GM12878 (cell line): ENCODE measurements at places on chromosomes 3 and 15. TPM values are rescaled to one million over a fixed set of nuclear protein-coding genes. Genes with fewer than 3 reads are reported as not detected.

DNA sequence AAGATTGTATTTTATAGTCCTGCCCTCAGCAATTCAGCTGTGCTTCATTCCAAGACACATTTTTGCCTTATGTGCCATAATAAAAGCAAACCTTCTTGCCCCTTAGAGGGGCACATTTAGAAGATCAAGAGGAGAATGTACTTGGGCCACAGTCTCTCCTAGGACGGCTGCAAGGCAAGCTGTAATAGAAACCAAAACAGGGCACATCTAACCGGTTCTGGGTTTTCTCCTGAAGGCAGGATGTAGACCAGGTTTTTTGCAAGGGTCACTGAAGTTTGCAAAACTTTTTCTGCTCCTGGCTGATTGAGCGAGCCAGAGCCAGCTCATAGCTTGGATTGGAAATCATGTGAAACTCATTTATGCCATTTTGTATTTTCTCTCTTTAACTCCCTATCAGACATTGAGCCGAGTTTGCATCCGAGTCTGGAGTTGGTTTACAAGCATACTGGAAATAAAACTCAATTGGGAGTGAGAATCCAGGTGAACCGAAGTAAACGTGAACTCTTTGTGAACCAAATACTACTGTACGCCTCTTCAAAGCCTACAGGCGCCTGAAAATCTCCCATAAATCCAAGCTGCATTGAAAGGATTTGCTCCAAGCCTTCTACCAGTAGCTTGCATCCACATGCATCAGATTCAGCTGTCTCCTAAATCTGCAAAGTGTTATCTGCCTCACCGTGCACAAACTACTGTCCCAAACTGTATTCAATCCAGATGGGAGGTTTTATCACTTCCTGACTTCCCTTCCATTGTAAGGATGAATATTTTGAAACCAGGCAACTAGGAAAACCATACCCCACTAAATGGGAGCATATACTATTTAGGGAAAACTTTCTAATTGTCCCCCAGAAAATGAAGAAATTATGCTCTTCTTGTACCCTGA is 60.9 kb upstream of the TSC22D2 start:
- no peak for DNase-seq

- no peak for DNase-seq
Measured at GRCh38 chr3:177778633-177779032, 581.4 kb upstream of the TBL1XR1 start.

DNA sequence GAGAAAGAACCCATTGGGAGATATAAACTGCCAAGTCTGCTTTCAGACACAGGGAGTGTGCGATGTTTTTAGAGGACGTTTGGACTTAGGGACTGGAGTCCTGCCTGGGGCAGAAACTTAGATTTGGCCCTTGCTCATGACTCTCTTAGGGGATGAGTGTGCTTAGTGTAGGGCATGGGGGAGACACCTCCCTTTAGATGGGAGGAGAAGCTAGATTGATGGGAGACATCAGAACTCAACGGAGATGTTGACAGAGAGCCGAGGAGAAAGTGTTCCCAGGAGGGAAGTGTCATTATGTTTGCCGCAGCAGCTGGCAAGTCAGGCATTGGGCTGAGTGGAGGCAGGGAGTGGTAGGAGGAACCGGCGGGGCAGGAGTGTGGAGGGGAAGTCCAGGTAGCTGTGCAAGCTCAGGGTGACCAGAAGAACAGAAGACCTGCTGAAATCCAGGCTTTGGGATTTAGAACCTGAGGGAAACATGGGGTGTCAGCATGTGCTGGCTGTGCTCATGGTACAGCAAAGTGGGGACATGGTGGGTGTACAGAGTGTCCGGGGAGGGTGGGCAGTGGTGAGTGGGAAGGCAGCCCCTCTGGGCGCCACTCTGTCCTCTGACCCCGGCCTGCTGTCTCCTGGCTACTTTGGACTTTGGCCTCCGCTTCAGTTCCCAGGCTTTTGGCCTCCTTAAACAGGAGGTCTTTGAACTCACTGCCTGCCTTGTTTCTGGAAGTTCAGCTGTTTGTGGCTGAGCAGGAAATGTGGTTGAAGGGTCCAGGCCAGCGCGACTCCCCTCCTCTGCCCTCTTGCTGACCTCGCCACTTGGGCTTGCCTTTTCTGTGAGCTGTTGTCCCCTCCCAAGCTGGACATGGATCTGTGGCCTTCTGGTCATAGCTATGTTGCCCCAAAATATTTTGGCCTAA is 324.0 kb upstream of the LRRFIP2 start:
- DNase-seq, result no peak

GRCh38 chr15:58268746-58269267 is 130.6 kb downstream of the AQP9 start:
- DNase-seq, result no peak

Gene CHST2
- total RNA-seq, result 37.1 and 37.2 TPM in 2 replicates

DNA sequence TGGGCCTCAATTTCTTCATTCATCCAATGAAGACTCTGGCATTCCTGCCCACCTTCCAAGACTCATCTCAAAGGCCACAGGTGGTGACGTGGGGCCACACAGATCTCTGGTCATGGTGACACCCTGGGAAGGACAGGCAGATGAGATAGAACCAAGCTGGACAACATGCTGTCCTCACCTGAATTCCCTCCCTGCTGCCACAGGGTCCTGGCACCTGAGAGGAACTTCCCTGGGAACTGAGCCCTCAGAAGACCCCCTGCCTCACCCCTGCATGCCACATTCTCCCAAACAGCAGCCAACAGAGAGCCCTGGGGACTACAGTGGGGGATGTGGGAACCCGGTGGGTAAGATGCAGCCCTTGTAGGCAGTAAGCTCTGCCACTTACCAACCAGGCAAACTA is 10.7 kb downstream of the KLF15 start:
- no peak for DNase-seq

GRCh38 chr3:120742849-120743365 is 363 bp downstream of the GTF2E1 start:
- DNase-seq, result no peak

Gene MEGF11
- 0.33 and 0.64 TPM in 2 replicates for total RNA-seq

Gene CCR9
- 1.8 and 2.3 TPM in 2 replicates for total RNA-seq

Gene PLSCR2
- not detected in 2 replicates for total RNA-seq

DNA sequence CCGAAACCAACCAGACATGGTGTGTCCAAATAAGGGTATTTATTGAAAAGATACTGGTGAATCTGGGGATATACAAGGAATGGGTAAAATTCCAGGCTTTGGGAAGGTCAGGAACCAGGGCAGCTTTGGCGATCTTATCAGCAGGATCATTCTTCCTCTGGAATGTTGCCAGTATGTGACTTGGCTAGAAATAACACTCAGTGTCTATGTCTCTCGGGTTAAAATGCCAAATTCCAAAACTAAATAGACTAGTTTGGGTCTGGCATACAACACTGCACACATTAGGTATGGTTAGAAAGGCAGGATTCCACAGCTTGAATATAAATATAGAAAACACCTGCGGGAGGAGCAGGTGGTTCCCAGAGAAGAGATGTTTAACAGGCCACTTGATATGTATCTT is 220.2 kb upstream of the CD96 start:
- DNase-seq, result no peak

GRCh38 chr3:122406198-122406597 is 9.7 kb downstream of the WDR5B start:
- DNase-seq, result no peak

DNA sequence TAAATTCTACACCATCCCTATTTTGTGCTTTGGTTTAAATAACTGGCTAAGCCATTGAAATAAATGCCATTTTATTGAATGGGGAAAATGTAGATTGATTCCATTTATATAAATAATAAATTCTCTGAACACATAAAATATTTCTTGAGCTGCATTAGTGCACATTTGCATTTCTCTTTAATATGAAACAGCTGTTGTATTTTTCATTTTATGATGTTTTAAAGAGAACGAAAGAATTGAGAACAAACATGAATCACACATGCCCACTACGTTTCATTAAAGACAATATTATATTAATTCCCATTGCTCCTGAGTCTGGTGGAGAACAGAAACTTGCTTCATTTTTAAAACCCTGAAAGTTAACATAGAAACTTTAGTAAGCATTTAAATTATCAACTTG is 235.7 kb upstream of the CFAP20DC start:
- no peak for DNase-seq

DNA sequence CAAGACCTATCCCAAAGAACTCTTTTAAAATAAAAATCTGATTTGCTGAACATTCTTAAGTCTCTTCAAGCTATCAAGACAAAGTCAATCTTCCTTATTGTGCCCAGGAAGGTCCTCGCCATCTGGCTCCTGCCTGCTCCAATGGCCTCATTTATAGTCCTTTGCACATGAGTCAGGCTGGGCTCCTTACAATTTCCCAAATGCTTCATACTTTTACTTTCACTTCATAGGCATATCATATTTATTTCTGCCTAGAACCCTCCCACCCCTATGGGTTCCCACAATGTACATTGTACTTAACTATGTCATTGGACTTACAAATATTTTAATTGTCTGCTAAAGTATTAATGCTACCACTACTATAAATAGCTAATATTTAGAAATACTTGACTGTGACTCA is 9.1 kb downstream of the THRB start:
- no peak for DNase-seq

Gene ATP13A4
- total RNA-seq, result 1.0 TPM in 2 replicates

GRCh38 chr15:67127965-67128364 is 62.6 kb downstream of the SMAD3 start:
- no peak for DNase-seq

DNA sequence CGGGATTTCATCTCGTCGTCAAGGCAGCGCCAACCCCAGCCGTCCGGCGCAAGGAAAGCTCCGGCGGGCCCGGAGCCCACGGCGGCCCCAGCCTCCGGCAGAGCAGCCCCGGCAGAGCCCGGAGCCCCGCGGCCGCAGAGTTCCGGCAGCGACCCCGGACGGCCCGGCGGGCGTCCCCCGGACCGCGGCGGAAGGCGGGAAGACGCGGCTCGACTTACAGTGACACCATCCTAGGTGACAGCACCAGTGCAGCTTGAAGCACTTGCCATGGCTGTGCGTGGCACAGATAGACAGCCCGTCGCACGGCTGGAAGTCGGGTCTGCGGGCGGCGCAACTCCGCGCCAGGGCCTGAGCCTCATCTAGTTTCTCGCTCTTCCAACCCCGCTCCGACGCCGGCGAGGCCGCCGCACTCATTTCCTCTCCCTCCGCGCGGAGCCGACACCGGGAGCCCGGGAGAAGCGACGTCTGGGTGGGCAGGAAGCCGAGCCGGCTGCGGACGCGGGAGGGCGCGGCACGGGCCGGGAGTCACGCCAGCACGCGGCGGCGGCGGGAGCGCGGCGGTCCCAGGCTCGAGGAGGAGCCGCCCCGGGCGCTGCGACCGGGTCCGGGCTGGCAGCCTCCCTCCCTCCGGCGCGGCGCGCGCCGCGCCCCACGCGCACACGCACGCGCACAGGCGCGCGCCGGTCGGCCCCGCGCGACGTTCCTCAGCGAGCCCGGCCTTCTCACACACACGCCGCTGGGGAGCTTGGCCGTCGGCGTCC is at the start of gene C3orf70:
Gene C3orf70 (minus strand): TSS at position 651 of the 761 bp plus-strand sequence. CDS start 237 bp downstream, at position 414.
- no peak for DNase-seq

- DNase-seq, result no peak
Measured at GRCh38 chr3:113058188-113058587, 67.4 kb downstream of the GTPBP8 start.

Gene WDR49
- total RNA-seq, result 0.15 TPM in 1 of 2 replicates, not detected in the other

Gene BFSP2
- 7.1 and 8.3 TPM in 2 replicates for total RNA-seq

GRCh38 chr15:66138892-66139590 is 114.5 kb downstream of the MEGF11 start:
- DNase-seq, result no peak

DNA sequence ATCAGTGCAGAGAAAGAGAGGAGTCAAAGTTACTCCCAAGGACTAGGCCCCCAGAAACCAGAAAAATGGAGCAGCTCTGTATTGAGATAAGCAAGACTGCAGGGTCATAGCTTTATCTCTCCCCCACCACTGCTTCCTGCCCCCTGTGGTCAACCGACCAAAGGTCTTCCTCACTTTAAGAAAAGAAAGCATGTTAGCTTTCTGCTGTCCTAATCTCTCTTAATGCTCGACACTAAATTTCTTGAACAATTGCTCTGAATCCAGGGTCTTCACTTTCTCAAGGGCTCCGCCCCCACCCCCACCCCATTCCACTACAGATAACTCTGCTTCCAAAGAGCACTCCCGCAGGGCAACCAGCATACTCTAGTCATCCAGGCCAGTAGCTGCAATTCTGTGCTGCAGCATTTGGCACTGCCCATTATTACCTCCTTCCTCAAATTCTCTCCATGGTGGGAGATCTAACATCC is 31.9 kb downstream of the TNIK start:
- no peak for DNase-seq

Gene ARGFX
- not detected in 2 replicates for total RNA-seq

GRCh38 chr3:5463991-5464390 is 276.5 kb downstream of the EDEM1 start:
- no peak for DNase-seq

Gene PLIN1
- 0.08 TPM in 1 of 2 replicates, not detected in the other for total RNA-seq

Gene COX5A
- 420 and 445 TPM in 2 replicates for total RNA-seq
